MCF 10A (cell line): ENCODE measurements at places on chromosomes 4 and X. TPM values are rescaled to one million over a fixed set of nuclear protein-coding genes. Genes with fewer than 3 reads are reported as not detected.
A peak's percentile ranks its signal among the peaks of the same experiment; 100 is the strongest.

The SPP1 gene
- not detected in 2 replicates for total RNA-seq

The FAM47A gene
- not detected in 2 replicates for total RNA-seq

- H3K4me3 ChIP-seq, result no peak overlapping the region
- H3K27me3 ChIP-seq, result peaks cover 31% of the 10 kb centered on the region
- no peaks in the 10 kb centered on the region for H3K4me1 ChIP-seq
- no peak for DNase-seq
These were observed 9.5 kb downstream of the UBQLN2 start for GRCh38 chrX:56572975-56573374.

DNA sequence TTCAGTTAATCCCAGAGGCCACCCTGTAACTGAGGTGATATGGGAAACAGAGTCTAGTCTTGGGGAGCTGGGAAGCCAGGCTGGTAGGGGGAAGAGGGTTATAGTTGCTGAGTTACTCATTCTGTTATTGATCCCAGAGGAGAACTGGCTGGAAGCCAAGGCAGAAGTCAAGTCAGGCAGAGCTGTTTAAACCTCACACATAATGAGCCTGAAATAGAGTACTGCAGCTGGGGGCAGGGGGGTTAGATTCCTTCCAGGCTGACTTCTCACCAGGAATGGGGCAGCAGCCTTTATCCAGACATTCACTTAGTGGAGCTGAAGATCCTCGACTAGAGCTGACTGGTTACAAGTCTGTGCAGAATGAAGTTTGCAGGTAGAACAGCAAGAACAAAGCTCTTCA lies 144.9 kb downstream of the C4orf33 start:
- H3K27ac ChIP-seq, result no peak overlapping the region
- no peak overlapping the region for H3K4me3 ChIP-seq
- no peak for DNase-seq

DNA sequence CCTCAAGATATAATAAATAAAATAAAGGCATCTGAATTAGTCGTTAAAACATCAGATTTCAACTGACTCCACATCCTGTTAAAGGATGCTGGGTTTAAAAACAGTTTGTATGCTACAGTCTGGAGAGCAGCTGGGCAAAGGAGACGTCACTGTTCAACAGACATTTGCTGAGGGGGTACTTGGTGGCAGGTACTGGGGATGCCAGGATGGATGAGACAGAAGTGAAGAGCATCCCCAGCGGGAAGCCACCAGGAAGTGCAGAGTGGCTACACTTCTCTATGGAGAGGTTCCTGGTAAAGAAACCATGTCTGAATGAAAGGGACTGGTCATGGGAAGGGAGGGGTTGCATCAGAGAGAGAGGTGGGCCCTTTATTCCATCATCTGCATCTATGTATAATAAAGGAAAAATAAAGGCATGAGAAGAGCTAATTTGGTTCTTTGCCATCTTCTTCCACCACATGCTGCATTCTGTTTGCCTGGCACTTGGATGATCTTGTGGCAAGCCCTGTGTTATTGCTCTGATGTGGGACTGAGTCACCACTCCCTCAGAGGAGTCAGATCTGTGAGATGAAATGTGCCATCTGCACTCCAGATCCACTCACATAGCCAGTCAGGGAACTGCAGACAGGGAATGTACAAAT lies 145.0 kb downstream of the SOWAHB start:
- no peaks in the 10 kb centered on the region for H3K27me3 ChIP-seq
- no peak overlapping the region for H3K4me3 ChIP-seq
- peak overlapping the region; percentile 59 for H3K27ac ChIP-seq
- peaks cover 21% of the 10 kb centered on the region for H3K4me1 ChIP-seq
- H3K36me3 ChIP-seq, result peaks cover 28% of the 10 kb centered on the region
- peak; percentile 93 for DNase-seq

- H3K4me1 ChIP-seq, result peaks cover 13% of the 10 kb centered on the region
- no peak overlapping the region for H3K4me3 ChIP-seq
- H3K27me3 ChIP-seq, result no peaks in the 10 kb centered on the region
These were observed 4.3 kb downstream of the BLOC1S4 start for GRCh38 chr4:6720202-6720699.

GRCh38 chr4:2087170-2087569 lies 28.0 kb downstream of the NAT8L start:
- no peak overlapping the region for H3K27ac ChIP-seq
- no peaks in the 10 kb centered on the region for H3K4me1 ChIP-seq
- peak; percentile 7 for DNase-seq
- H3K4me3 ChIP-seq, result no peak overlapping the region

DNA sequence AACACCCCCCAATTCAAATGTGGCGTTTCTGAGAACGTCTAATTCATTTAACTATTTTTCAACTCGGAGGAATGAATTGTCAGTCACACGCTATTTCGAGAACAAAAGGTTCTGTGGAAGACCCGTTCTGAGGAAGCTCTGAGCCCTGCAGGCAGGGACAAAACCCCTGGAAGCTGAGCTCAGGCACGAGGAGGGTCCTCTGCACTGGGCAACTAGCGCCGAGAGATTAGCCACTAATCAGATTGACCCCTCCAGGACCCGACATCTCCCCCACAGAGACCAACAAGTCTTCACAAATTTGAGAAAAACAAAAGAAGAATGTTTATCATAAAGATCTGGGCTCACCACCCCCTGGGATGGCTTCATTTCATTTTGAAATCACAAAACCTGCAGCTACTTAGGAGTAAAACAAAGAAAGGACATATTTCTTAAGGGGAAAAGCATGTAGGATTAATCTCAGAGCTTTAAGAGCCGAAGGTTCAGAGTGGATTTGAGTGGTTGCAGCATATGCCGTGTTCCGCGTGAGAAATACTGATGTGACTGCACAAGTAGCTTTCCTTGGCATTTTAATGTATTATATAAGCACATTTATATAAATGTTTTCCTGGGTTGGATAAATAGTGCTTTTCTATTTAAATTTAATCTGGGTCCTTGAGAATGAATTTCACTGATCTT lies 41.8 kb downstream of the ADRA2C start:
- H3K4me1 ChIP-seq, result no peaks in the 10 kb centered on the region
- no peak for DNase-seq
- no peak overlapping the region for H3K27ac ChIP-seq
- H3K27me3 ChIP-seq, result peaks cover 39% of the 10 kb centered on the region
- no peaks in the 10 kb centered on the region for H3K36me3 ChIP-seq

DNA sequence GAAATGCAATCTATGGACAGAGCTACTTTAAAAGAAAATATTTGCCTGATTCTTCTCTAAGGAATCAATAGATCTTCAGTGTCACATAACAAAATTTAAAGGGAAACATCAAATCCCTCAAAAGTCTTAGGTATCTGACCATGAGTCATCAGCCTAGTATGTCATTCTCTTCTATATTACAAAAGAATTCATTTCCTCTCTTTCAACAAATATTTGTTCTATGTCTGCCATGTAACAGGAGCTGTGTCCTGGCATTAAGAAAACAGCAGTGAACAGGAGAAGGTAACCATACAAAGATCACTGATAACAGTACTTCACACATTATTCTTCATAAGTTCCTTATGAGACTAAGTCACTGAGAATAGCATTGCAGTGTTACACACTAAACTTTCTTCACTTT lies 243.6 kb upstream of the DKK2 start:
- H3K27ac ChIP-seq, result peak overlapping the region; percentile 74
- no peak overlapping the region for H3K4me3 ChIP-seq
- H3K36me3 ChIP-seq, result no peaks in the 10 kb centered on the region
- peaks cover 28% of the 10 kb centered on the region for H3K4me1 ChIP-seq

The DNAAF6 gene
- not detected in 2 replicates for total RNA-seq

GRCh38 chrX:118448273-118448783 lies 47.3 kb upstream of the DOCK11 start:
- H3K27ac ChIP-seq, result no peak overlapping the region
- DNase-seq, result no peak
- H3K27me3 ChIP-seq, result peaks cover 11% of the 10 kb centered on the region

DNA sequence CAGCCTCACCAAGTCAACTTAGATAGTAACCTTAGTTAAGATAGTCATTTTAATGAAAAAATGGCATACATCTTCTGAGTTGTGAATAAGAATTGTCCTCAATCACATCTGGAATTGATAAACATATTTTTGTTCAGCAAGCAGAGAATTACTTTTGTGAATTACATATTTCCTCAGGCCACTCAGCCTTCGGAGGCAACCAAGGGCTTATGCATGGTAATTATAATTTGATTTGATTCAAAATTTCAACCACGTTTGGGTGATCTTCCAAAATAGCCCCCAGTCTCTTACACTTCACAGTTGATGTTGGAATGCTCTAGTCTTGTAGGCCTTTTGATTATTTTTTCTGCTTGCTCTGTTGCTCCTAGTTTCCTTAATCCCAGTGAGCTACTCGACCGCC lies 63.4 kb downstream of the GALNTL6 start:
- no peaks in the 10 kb centered on the region for H3K36me3 ChIP-seq
- H3K4me3 ChIP-seq, result no peak overlapping the region
- no peaks in the 10 kb centered on the region for H3K4me1 ChIP-seq
- H3K27me3 ChIP-seq, result peaks cover 65% of the 10 kb centered on the region
- H3K27ac ChIP-seq, result no peak overlapping the region
- DNase-seq, result no peak

DNA sequence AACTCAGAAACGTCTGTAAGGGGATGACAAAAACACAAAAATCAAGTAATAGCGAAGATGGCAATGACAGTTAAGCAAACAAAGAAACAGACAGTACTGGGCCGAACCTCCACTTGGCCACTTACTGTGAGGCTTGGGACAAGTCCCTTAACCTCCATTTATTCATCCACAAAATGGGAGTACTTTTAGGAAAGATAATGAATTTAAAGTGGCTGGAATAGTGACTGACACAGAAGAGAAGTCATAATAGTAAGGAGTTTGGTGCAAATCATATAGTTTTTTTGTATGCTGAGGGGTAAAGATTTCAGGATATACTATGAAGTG lies 1.4 kb upstream of the TLR6 start:
- H3K27ac ChIP-seq, result peak overlapping the region; percentile 91
- DNase-seq, result no peak
- no peaks in the 10 kb centered on the region for H3K27me3 ChIP-seq
- H3K4me3 ChIP-seq, result peak overlapping the region; percentile 75
- H3K36me3 ChIP-seq, result no peaks in the 10 kb centered on the region

The AFF1 gene
- 56.2 and 61.9 TPM in 2 replicates for total RNA-seq

The TMEM47 gene
- total RNA-seq, result 1.6 TPM in 2 replicates

DNA sequence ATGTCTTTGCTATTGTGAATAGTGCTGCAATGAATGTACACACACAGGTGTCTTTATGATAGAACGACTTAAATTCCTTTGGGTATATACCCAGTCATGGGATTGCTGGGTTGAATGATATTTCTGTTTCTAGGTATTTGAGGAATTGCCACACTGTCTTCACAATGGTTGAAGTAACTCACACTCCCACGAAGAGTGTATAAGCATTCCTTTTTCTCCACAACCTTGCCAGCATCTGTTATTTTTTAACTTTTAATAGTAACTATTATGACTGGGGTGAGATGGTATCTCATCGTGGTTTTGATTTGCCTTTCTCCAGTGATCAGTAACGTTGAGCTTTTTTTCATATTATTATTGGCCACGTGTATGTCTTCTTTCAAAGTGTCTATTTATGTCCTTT lies 17.6 kb upstream of the DCUN1D4 start:
- no peaks in the 10 kb centered on the region for H3K27me3 ChIP-seq
- H3K4me1 ChIP-seq, result no peaks in the 10 kb centered on the region
- no peak overlapping the region for H3K4me3 ChIP-seq
- H3K27ac ChIP-seq, result no peak overlapping the region
- no peak for DNase-seq

The CSN1S1 gene
- total RNA-seq, result not detected in 2 replicates

The SRPK3 gene
- total RNA-seq, result not detected in 2 replicates

The PPEF2 gene
- not detected in 2 replicates for total RNA-seq

The PLXNA3 gene
- 47.6 and 48.0 TPM in 2 replicates for total RNA-seq

- no peaks in the 10 kb centered on the region for H3K4me1 ChIP-seq
- no peak overlapping the region for H3K27ac ChIP-seq
- no peaks in the 10 kb centered on the region for H3K36me3 ChIP-seq
- DNase-seq, result no peak
- H3K27me3 ChIP-seq, result no peaks in the 10 kb centered on the region
- H3K4me3 ChIP-seq, result no peak overlapping the region
These were observed 12.6 kb upstream of the NR3C2 start for GRCh38 chr4:148454835-148455234.

GRCh38 chr4:61318431-61318830 lies 118.3 kb downstream of the ADGRL3 start:
- H3K4me1 ChIP-seq, result peaks cover 11% of the 10 kb centered on the region
- no peaks in the 10 kb centered on the region for H3K36me3 ChIP-seq
- no peaks in the 10 kb centered on the region for H3K27me3 ChIP-seq
- DNase-seq, result no peak
- no peak overlapping the region for H3K4me3 ChIP-seq

GRCh38 chrX:13499736-13500135 lies 69.7 kb upstream of the EGFL6 start:
- no peak for DNase-seq
- no peak overlapping the region for H3K4me3 ChIP-seq
- peaks cover 4% of the 10 kb centered on the region for H3K4me1 ChIP-seq
- no peaks in the 10 kb centered on the region for H3K36me3 ChIP-seq
- peaks cover 88% of the 10 kb centered on the region for H3K27me3 ChIP-seq

DNA sequence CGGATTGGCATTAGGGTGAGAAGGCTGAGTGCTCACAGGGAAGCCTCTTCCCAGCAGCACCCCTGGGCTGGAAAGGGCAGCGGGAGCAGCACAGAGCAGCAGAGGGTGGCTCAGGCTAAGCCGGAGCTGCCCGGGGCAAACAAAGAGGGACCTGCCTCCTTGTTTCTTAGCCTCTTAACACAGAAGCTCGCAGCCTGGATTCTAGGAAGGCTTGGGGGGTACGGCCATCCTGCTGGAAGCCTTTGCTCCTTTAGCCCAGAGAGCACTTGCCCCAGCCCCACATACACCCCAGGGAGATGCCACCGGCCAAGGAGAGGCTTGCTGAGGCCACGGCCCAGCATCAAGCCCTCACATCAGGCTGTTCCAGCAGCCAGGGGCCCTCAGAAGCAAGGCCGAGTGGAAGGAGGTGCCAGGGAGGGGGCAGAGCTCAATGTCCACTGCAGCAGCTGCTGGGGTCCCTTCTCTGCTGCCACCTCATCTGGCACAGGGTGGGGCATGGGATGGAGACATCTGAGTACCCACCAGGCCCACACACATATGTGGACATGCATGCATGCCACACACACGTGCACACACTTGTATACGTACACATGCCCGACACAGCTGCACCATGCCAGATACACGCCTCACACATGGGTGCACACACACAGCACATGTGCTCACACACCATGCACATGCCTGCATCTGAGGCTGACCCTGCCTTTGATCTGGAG lies 20.3 kb upstream of the SPON2 start:
- H3K27ac ChIP-seq, result peak overlapping the region; percentile 51
- no peak for DNase-seq
- no peaks in the 10 kb centered on the region for H3K36me3 ChIP-seq
- H3K4me1 ChIP-seq, result peaks cover 18% of the 10 kb centered on the region
- no peak overlapping the region for H3K4me3 ChIP-seq

GRCh38 chrX:42739258-42739657 lies 38.7 kb downstream of the PPP1R2C start:
- no peaks in the 10 kb centered on the region for H3K4me1 ChIP-seq
- peaks cover 17% of the 10 kb centered on the region for H3K27me3 ChIP-seq
- no peak for DNase-seq
- no peak overlapping the region for H3K4me3 ChIP-seq
- no peaks in the 10 kb centered on the region for H3K36me3 ChIP-seq
